ENCODE measurements at places on chromosomes 1 and 21. TPM values are rescaled to one million over a fixed set of nuclear protein-coding genes. Genes with fewer than 3 reads are reported as not detected.
A peak's percentile ranks its signal among the peaks of the same experiment; 100 is the strongest.

The AGBL4 gene
- total RNA-seq: not detected

The FAM151A gene
- not detected for total RNA-seq

- no peak overlapping the region for H3K4me3 ChIP-seq
- DNase-seq: no peak
- H3K27ac ChIP-seq: no peak overlapping the region
- H3K4me1 ChIP-seq: peaks cover 30% of the 10 kb centered on the region
Measured at GRCh38 chr1:33393991-33394390, 36.9 kb downstream of the PHC2 start.

GRCh38 chr21:29219165-29219770, 79.5 kb upstream of the BACH1 start:
- DNase-seq: no peak

GRCh38 chr1:233732206-233732605, 118.3 kb downstream of the KCNK1 start:
- no peak overlapping the region for H3K27ac ChIP-seq
- no peaks in the 10 kb centered on the region for H3K27me3 ChIP-seq
- no peak for DNase-seq
- H3K4me1 ChIP-seq: no peaks in the 10 kb centered on the region

- no peak overlapping the region for H3K4me3 ChIP-seq
- peaks cover 10% of the 10 kb centered on the region for H3K4me1 ChIP-seq
- H3K36me3 ChIP-seq: peaks cover 37% of the 10 kb centered on the region
- no peak for DNase-seq
- no peak overlapping the region for H3K27ac ChIP-seq
Measured at GRCh38 chr1:42747125-42747524, 7.1 kb upstream of the CLDN19 start.

The ACTN2 gene
- 0.28 TPM for total RNA-seq

The AMY2A gene
- total RNA-seq: not detected

The RUNX1 gene
- 39.7 TPM for total RNA-seq

GRCh38 chr1:57281324-57281723, 142.5 kb downstream of the DAB1 start:
- no peaks in the 10 kb centered on the region for H3K36me3 ChIP-seq
- H3K27me3 ChIP-seq: peaks cover 12% of the 10 kb centered on the region
- DNase-seq: no peak
- H3K4me3 ChIP-seq: no peak overlapping the region
- no peaks in the 10 kb centered on the region for H3K4me1 ChIP-seq

The RHD gene
- total RNA-seq: not detected

The GLMP gene
- 76.9 TPM for total RNA-seq

The AMY1A gene
- not detected for total RNA-seq

DNA sequence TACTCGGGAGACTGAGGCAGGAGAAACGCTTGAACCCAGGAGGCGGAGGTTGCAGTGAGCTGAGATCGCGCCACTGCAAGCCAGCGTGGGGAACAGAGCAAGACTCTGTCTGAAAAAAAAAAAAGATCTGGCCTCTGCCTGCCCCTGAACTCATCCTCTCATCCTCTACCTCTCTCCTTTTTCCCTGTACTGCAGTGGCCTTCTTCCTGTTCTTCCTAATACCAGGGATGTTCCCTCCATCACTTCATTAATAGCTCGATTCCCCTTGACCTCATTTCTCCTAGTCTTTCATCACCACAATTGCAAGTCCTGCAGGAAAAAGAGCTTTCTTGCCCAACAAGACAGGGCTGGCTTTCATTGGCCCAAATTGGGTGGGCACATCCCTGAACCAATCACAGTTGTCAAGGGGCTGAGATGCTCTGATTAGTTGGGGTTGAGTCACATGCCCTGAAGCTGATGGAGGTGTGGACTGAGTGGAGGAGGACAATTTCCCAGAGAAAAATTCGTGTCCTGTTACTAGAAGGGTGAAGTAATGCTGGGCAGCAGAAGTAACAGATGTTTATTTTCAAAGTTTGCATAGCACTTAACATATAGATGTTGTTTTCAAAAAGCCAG, 86.8 kb upstream of the PUM1 start:
- H3K27me3 ChIP-seq: no peaks in the 10 kb centered on the region
- peaks cover 14% of the 10 kb centered on the region for H3K4me1 ChIP-seq
- no peak for DNase-seq

The ATP6V1G3 gene
- not detected for total RNA-seq

- no peak overlapping the region for H3K4me3 ChIP-seq
- H3K36me3 ChIP-seq: no peaks in the 10 kb centered on the region
- no peaks in the 10 kb centered on the region for H3K4me1 ChIP-seq
Measured at GRCh38 chr1:221694109-221694508, 47.8 kb downstream of the DUSP10 start.

DNA sequence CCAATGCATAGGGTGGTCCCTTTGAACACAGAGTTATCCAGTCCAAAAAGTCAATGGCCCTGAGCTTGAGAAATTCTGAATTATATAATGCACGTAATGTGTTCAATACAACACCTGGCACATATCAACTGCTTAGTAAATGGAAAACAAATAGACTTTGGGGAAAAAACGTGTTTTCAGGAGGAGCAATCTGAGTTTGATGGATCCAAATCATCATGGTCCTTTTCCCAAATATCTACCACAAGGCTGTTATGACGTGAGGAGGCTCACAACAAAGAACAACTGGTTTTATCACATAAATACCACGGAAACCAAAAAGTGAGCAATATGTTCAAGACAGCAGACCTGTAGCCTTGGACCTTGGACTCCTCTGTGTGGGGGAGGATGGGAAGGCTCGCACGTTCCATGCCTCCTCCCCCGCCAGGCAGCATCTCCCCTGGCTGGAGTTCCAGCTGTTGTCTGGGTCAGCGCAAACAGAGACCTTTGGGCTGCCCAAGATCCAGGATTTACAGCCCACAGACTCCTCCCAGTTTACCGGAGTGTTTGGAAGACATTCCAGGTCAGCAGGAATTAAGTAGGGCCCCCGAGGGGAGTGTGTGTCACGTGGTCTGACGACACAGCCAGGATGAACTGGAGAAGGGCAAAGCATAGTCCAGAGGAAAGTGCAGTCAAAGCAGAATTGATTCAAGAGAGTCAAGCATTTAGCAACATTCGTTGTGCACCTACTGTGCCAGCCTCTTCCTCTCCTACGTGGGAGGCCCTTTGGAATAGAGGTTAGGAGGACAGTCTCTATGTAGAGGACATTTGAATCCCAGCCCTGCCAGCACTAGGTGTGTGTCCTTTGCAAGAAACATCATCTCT, 32.2 kb upstream of the MED18 start:
- no peaks in the 10 kb centered on the region for H3K36me3 ChIP-seq
- peaks cover 10% of the 10 kb centered on the region for H3K4me1 ChIP-seq
- peak overlapping the region; percentile 33 for H3K4me3 ChIP-seq

GRCh38 chr1:204409836-204410687, 1.6 kb downstream of the PPP1R15B start:
- peaks cover 28% of the 10 kb centered on the region for H3K4me1 ChIP-seq
- H3K27ac ChIP-seq: peak overlapping the region; percentile 100
- DNase-seq: no peak
- H3K4me3 ChIP-seq: peak overlapping the region; percentile 99

GRCh38 chr1:6302568-6302967, 41.7 kb upstream of the GPR153 start:
- no peak overlapping the region for H3K27ac ChIP-seq
- no peak overlapping the region for H3K4me3 ChIP-seq
- no peaks in the 10 kb centered on the region for H3K27me3 ChIP-seq
- H3K36me3 ChIP-seq: peaks cover 6% of the 10 kb centered on the region
- peaks cover 4% of the 10 kb centered on the region for H3K4me1 ChIP-seq
- no peak for DNase-seq

Measured in chondrocyte (in vitro differentiated cells).